Right ventricle myocardium superior (tissue), 1 donor: ENCODE measurements at places on chromosomes 2 and 18.

DNA sequence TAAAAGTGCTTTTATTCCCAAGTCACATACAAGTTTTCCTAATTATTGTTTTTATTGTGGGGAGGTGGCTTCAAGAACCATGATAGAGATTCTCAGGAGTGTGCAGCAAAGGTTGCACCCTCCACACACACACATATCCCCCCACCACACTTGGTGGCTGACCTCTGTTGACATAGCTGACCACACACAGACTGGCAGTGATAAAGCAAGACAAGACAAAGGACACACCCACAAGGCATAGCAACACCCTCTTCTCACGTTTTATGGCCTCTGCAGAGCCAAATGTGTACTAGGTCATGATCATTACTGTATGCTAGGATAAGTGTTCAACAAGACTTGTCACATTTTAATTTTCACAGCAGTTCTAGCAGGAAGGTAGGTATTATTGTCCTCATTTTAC, 143.0 kb upstream of the EPC2 start:
- no peak for DNase-seq

DNA sequence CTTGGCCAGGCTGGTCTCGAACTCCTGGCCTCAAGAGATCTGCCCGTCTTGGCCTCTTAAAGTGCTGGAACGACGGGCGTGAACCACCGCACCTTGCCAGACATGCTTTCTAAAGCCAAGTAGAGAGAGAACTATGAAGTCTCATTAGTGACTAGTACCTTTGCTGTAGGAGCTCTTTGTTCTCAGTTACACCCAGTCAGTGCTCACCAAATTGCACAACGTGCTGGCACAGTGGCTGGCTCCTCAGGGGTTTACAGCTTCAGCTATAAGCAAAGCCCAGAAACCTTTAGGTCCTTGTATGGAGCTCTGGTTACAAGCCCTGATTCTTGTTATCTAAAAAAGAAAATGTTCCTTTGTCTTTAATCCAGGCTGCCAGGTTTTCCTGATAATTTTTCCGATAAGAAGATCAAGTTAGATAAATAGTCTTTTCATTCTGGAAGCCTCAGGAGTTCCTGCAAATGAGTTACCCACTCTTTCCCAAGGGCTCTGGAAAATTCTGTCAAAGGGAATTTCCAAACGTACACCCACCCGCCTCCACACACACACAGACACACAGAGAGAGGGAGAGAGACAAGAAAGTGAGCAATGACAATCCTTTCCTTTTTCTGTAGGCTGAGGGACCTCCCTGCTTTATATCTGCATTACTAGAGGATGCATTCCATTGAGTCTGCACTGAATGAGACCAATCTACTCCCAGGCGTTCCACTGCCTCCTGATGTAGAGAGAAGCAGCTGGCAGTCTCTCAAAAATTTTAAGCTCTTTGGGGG, 100.2 kb upstream of the CSRNP3 start:
- DNase-seq: no peak

GRCh38 chr2:16302431-16303272, 362.3 kb downstream of the MYCN start:
- DNase-seq: no peak

DNA sequence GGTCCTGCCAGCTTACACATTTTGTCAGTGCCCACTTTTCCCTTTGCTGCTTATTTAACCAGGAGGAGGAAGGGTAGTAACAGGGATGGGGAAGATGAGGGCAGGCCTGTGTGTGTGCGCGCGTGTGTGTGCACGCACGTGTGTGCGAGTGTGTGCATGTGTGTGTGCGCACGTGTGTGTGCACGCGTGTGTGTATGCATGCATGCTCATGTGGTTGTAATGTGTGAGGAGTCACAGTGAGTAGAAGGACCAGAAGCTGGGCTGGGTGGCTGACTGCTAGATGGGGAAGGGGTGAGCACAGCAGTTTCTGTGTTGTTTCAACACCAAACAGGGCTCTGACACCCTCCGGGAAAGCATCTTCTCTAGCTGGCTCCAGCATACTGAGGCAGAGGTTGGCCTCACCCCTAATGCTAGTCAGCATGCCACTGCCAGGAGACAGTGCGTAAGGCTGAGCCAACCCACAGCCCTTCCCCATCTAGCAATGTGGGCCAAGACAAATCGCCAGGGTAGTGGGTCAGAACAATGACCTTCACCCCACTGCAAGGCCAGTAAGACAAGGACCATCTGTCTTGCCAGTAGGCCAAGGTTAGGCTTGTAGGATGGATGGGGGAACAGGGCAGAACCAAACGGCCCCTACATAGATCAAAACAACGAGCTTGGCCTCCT, 218.7 kb upstream of the SMAD2 start:
- no peak for DNase-seq

- no peak for DNase-seq
Observed at GRCh38 chr2:164288235-164288634, 333.0 kb downstream of the GRB14 start.

- no peak for DNase-seq
Observed at GRCh38 chr2:10614939-10615338, 74.8 kb downstream of the NOL10 start.

GRCh38 chr2:20762945-20763683, 59.8 kb downstream of the LDAH start:
- no peak for DNase-seq

- no peak for DNase-seq
Observed at GRCh38 chr2:201132518-201132917, 16.6 kb downstream of the CFLAR start.

GRCh38 chr2:20189299-20189931, 35.5 kb downstream of the SDC1 start:
- DNase-seq: no peak

DNA sequence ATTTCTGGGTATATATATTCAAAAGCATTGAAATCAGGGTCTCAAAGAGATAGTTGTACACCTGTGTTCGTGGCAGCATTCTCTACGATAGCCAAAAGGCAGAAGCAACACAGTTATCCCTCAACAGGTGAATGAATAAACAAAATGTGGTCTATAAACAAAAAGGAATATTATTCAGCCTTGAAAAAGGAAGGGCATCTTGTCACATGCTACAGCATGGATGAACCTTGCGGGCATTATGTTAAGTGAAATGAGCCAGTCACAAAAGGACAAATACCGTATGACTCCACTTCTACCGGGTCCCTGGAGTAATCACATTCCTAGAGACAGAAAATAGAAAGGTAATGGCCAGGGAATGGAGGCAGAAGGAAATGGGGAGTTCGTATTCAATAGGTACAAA, 228.8 kb downstream of the SH3BP4 start:
- DNase-seq: no peak

DNA sequence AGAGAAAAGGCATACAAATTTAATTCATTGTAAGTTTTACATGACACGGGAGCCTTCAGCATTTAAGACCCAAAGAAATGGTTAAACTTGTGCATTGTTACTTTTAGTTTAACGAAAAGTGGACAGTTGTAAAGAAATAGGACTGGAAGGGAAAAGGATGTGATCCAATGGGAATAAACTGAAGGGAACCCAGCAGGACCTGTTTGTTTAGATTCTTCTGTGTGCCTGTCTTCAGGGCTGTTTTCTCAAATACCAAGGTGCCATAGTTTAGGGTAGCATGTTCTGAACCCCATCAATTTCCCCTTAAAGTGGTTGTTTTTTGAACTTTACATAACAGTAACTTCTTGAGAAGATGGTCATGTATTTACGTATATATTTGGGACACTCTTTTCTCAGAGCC, 30.3 kb upstream of the CABLES1 start:
- no peak for DNase-seq

DNA sequence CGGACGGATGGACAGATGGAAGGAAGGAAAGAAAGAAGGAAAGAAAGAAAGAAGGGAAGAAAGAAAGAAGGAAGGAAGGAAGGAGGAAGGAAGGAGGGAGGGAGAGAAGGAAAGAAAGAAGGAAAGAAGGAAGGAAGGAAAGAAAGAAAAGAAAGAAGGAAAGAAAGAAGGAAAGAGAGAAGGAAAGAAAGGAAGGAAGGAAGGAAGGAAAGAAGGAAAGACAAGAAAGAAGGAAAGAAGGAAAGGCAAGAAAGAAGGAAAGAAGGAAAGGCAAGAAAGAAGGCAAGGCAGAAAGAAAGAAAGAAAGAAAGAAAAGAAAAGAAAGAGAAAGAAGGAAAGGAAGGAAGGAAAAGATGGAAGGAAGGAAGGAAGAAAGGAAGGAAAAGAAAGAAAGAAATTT, 162.5 kb upstream of the DNMT3A start:
- no peak for DNase-seq

GRCh38 chr2:11750917-11751316, 4.5 kb downstream of the LPIN1 start:
- DNase-seq: no peak

GRCh38 chr2:46258937-46259776, 38.0 kb upstream of the EPAS1 start:
- no peak for DNase-seq

DNA sequence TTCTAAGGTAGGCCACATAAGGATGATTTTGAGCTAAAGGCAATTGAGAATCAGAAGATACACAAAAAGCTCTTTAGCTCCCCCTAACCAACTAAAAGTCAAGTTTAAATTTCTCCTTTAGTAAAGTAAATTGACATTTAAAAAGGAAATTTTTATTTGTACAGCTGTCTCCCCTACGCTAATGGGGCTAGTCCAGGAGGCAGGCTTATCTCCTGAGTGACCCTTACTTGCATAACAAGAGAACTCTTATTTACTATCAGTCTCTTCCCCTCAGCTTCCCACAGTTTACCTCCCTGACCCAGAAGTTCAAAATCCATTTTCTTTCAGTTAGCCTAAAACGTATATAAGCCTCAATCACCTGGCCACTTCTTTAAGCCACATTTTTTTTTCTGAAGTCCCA, 1002.8 kb upstream of the NRXN1 start:
- no peak for DNase-seq

- no peak for DNase-seq
Observed at GRCh38 chr2:236352761-236353593, 88.8 kb upstream of the ASB18 start.

DNA sequence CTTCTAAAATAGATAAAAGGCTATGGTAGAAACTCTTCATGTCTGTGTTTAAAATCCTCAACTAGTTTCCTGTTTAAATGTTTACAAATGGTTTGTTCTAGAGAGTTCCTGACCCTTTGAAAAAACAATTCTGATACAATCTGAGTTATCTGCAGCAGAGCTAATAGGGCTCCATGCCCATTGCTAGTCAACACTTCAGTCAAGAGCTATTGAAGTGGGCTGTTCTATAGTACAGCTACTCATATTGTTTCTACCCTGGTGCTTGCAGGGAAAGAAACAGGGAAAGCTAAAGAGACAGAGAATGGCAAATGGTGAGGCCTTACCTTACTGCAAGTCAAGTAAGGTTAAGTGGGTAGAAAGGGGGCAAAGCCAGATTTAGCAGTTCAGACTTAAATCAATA, 112.3 kb upstream of the CAVIN2 start:
- DNase-seq: no peak

- no peak for DNase-seq
Observed at GRCh38 chr2:108034843-108035242, 48.5 kb downstream of the SLC5A7 start.

GRCh38 chr2:152594022-152594766, 123.1 kb downstream of the PRPF40A start:
- DNase-seq: no peak

GRCh38 chr2:205463466-205464025, 218.8 kb upstream of the NRP2 start:
- DNase-seq: no peak

DNA sequence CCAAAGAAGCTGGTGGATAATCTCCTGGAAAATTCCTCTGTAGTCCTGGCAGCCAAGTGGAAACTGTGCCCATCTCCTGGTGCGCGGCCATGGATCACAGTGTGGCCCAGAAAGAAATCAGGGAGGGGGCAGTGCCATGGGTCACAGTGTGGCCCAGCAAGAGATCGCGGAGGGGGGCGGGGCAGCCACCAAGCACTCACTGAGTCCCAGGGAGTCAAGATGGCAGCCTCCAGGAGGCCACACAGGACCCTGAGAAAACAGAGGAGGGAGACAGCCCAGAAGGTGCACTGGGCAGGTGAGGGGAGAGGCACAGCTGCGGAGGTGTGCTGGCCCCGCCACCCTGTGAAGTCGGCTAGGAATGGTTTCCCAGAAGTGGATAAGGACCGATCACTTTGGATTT, 8.1 kb upstream of the ATP6V1B1 start:
- DNase-seq: no peak

GRCh38 chr2:82657106-82657505, 1802.0 kb downstream of the SUCLG1 start:
- DNase-seq: no peak

GRCh38 chr2:145503511-145503910, 983.6 kb upstream of the ZEB2 start:
- no peak for DNase-seq

DNA sequence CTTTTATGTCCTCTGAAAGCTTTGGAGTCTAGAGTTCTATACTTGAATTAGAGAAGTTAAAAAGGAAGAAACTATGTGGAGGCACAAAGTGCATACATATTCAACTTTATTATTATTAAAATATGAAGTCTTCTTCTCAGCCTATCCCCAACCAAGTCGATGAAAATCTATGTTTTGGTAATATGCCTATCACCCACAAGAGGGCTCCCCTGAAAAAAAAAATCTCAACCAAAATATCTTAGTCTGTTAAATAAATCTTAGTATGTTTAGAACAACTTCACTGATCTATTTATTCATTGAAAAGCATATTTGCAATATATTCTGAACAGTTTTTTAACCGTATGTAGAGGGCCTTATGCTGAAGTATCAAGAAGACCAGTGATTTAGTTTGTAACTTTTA, 804.5 kb downstream of the TDRD15 start:
- DNase-seq: no peak

DNA sequence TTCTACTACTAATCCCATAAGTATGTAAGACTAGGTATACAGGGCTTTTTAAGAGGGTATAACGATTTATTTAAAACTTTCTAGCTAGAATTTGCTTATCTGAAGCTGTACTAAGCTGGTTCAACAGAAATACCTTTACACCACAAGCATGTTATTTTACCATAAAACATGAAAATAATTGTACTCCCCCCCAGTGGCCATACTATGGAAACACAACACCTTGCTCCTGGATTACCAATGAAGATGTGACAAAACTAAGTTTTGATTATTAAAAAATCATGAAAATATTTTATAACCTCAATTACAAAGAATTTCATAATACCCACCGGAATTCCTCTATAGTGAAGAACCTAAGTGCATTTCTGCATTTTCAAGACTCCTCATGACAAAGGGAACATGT, 27.3 kb downstream of the LPIN2 start:
- no peak for DNase-seq

DNA sequence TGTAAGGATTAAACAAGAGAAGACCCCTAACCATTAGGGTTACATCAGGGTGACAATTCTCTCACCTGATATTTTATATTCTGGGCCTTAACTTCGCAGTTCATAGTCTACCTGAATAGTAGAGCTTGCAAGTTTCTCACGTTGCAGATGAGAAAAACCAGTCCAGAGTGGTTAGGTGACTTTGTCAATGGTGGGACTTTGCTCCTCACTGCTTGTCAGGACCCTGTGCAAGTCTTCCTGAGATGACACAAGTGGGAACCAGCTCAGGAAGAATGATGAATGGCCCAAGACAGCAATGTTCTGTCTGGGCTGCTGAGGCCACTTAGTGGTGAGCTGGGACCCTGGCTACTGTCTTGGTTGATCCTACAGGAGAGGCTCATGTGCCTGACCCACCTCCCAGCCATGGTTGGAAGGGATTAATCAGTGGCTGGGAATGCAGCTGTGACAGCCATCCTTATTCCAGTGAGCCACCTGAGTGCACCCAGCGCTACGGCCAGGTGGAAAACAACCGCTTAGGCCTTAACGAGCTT, 16.9 kb downstream of the LGALSL start:
- DNase-seq: no peak
